ENCODE measurements at places on chromosomes 3 and 15. TPM values are rescaled to one million over a fixed set of nuclear protein-coding genes. Genes with fewer than 3 reads are reported as not detected.

DNA sequence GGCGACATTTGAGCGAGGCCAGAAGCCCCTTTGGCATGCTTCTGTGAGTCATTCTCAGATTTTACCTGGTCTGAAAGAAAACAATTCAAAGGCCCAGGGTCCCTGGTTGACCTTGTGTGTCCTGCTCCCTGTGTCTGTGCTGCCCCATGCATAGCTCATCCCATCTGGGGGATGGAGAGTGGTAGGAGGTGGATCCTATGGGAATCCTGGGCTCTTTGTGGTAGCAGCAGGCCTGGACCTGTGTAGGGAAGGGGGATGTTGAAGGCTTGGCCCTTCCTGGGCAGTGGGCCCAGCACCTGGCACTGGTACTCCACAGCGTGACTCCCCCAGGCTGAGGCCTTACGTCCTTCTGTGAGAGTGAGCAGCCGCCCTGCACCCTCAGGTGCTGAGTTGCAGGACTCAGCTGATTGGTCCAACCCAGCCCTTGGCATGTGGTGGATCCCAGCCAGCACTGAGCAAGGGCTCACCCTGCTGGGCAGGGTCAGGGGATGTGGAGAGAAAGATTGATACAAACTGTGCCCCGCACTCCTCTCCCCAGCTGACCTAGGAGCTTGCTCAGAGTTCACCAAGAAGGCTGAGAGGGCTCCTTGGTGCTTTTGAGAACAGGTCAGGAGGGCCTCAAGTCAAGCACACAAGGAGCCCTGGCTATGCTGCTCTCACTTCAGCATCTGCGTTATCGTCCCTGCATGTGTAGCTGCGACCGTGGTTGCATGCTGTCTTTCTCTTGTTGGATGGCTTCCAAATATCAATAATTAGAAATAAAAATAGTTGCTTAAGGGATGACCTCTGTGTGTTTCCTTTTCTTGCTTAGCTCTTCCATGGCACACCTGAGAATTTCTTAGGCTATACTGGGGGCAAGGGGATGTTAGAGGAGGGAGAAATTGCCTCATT, 21.4 kb upstream of the JMJD7 start:
- no peak for DNase-seq

GRCh38 chr3:55702822-55703221, 215.7 kb upstream of the WNT5A start:
- no peak for DNase-seq

GRCh38 chr3:132785292-132785691, 63.1 kb upstream of the NPHP3 start:
- no peak for DNase-seq

DNA sequence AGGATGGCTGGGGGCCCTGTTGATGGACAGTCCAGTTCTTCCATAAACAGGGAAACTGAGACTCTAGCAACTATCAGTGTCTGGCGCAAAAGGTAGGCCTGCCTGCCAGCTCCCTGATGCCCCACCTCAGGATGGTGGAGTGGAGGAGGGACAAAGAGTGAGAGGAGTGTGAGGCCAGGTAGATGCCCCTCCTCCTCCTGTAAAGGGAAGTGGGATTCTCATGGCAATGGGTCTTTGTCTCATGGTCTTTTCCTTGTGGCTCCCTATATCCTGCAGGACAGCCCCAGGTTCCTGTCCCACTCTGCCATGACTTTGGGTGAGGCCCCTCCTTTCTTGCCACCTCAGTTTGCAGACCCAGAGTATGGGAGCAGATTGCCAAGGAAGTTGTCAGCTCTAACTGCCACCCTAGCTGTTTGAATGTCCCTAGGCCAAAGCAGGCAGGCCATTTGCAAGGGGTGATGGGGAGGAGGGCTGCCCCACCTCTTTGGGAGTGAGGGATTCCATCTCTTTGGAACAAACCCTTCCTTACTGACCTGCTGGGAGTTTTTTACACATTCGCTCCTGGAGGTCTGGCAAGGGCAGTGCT, 2.8 kb upstream of the DNAH1 start:
- no peak for DNase-seq

DNA sequence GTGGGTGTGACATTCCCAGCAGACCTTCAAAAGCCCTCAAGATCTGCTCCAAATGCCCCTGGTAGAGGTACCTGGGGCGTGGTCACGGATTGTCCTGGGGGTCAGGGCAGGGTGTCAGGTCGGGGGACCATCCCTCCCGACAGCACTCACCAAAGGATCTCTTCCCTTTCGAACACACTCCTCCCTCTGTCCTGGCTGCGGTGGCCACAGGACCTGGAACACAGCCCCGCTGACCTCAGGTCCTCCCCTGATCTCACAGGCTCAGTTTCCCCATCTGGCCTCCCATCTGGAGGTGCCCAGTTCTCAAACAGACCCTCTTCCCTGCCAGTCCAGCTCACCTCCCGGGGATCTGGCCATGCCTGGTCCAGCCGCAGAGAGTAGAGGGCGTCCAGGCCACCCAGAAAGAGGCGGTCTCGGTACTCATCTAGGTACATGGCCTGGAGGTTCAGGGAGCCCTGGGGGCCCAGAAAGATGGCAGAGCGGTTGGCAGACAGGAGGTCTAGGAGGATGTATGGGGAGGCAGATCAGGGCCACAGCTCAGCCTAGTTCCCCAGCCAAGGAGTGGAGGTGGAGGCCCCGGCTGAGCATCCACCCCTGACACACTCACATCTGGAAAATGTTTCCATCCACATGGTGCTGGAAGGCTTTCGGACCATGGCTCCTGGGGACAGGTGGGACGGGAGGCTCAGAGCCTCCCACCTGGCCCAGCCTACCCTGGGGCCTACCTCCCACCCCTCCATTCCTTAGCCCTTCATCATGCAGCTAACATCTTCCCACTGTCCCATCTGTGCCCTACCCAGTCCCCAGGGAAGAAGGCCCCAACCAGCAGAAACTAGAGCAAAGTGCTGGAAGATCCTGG, 2.3 kb downstream of the SEMA3G start:
- DNase-seq: no peak

DNA sequence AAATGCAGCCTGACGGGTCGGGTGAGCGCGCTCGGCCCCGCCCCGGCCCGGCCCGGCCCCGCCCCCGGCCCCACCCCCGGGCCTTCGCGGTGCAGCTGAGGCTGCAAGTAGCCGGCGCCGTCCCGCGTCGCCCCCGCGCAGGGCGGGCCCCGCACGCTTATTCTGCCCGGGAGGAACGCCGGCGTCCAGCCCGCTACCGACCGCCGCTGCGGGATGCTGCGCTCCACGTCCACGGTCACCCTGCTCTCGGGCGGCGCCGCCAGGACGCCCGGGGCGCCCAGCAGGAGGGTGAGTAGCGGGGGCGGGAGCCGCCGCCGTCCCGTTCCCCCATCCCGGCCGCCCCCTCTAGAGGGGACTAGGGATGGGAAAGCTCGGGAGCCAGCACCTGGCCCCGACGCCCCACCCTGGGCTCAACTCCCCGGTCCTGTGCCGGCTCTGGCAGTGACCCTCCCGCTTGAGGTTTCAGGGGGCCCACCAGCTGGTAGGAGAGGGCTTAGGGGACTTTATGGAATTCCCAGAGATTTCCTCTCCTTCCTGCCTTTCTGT, at the start of gene MYZAP:
TSS of gene MYZAP (plus strand) at position 83 of the 546 bp plus-strand sequence. CDS start at position 214, 131 bp downstream.
- DNase-seq: peak; percentile 55

DNA sequence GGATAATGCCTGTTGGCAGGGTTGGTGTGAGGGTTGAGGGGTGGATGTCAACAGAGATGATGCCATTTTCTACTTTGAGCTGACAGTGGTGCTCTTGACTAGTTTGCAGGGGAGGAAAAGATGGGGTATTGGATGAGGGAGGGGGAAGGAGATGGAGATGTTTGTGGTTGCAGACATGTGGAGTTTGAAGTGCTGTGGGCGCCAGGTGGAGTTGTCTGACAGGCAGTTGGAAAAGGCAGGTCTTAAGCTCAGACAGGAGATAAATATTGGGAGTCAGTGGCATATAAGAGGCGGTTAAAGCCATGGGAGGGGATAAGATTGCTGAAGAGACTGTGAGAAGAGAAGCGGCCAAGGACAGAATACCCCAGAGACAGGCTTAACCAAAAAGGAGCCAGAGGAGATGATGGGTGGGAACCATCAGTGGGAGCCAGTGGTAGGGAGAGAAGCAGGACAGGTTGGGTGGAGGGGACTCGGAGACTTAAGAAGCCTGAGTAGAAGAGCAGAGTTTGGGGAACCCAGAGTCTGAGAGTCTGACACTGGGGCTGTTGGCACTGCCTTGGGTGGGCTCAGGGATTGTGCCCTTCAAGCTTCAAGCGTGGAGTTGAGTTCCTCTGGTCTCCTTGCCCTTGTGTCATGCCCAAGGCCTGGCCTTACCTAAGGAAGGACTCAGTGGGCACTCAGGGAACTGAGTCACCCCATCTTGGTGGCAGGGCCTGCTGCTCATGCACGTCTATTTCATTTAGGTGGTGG, 13.9 kb downstream of the COPG1 start:
- DNase-seq: no peak

DNA sequence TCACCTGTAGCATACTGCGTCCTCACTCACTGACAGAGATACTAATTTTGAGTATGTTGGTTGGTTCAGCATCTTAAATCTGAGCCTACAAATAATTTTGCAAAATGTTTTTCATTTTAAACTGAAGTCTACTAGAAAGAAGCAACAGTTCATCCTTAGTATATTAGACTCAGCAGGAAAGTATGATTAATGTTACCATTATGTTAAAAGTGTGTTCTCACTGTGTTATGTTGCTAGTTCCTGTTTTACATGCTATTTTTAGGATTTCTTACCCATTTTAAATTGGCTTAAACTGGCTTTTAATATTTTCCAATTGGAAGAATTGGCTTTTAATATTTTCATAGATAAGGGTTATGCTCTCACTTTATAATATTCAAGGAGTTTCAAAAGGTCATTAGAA, 25.7 kb downstream of the ACKR4 start:
- DNase-seq: no peak

DNA sequence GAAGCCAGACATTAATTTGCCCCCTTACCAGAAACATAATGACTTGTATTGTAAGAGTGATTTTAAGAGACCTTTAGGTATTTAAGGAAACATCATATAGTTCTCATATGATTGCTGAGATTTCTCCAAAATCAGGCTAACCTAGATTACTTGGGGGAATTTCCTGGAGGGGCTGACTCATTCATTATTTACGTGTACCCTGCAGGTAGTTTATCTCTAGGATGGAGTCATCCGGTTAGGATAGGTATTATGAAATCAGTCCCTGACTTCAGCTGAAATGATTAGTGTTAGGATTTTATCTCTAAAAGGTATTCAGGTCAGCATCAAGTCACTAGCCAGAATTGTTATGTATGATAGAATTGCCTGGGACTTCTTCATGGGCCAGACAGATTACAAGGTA, 97.5 kb downstream of the TCF12 start:
- DNase-seq: no peak

DNA sequence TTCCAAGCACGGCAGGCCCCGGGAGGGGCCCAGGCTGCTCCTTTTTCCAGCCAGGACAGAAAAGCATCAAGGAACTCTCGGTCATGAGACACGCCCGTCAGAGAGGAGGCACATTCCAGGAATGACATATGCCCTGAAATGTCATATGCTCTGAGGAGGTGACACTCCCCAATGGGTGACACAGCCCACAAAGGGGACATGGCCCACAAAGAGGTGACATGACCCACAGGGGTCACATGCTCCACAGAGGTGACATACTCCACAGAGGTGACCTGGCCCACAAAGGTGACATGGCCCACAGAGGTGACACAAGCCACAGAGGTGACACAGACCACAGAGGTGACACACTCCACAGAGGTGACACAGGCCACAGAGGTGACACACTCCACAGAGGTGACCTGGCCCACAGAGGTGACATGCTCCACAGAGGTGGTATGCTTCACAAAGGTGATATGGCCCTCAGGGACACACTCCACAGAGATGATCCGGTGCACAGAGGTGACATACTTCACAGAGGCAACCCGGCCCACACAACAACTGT, 79.2 kb downstream of the ABHD5 start:
- peak; percentile 23 for DNase-seq

DNA sequence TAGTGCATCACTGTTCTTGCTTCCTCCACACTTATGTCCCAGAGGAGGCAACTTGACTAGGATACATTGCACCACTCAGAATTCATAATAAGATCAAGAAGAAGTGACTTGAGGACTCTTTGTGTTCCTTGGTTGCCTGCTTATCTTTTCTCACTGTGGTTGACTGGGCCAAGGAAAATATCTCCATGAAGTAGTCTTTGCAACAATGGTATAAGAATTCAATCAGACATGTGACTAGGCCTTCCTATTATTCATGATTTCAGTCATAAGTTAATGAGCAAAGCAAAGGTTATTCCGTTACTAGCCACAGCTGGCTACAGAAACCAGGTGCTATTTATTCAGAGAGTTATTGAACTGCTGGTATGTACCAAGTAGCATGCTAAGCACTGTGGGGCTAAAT, 359.3 kb downstream of the RORA start:
- DNase-seq: no peak

- no peak for DNase-seq
These were observed 45.3 kb downstream of the ROPN1B start for GRCh38 chr3:126014252-126014651.

DNA sequence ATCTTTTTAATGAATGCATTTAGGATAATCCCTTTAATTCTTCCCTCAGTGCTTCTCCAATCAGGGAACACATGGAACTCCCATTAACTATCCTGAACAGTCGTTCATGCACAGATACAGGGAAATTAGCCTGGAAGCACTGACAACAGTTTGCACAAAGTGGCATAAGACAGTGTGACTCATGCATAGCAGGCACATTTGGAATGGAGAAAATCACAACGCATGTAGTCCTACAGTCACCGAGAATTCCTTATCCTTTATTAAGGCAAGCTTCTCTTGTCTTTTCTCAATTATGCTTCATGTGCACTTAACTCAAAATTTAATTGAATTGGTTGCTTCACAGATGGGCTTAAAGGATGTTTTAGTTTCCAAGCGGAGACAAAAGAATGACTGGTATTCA, 155.0 kb upstream of the CRBN start:
- no peak for DNase-seq

GRCh38 chr3:175255698-175256097, 396.6 kb downstream of the NAALADL2 start:
- DNase-seq: no peak

- DNase-seq: no peak
These were observed 19.8 kb downstream of the LARP6 start for GRCh38 chr15:70833861-70834765.

GRCh38 chr15:101309436-101310160, 14.6 kb upstream of the SNRPA1 start:
- DNase-seq: peak; percentile 11

GRCh38 chr3:193688834-193689714, 96.1 kb downstream of the OPA1 start:
- DNase-seq: no peak

DNA sequence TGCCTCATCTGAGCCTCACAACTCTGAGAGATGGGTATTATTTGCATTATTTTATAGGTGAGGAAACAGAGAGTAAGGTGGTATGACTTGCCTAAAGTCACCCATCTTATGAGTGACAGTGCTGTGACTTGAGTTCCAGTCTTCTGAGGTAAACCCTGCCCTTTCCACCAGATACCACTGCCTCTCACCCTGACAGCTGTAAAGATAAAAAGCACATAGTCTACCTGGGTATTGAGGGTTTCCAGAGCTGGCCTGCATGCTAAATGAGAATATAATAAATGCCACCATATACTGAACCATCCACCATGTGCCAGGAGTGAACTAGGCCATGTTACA, 25.6 kb downstream of the RASGRP1 start:
- no peak for DNase-seq

The PRICKLE2 gene
- total RNA-seq: not detected

The TF gene
- 0.15 TPM for total RNA-seq

The GOLGA6B gene
- not detected for total RNA-seq

The SCN11A gene
- total RNA-seq: not detected

The EMC7 gene
- total RNA-seq: 81.8 TPM

The BSN gene
- total RNA-seq: 0.03 TPM

The ANKRD63 gene
- total RNA-seq: not detected

The GALNT15 gene
- not detected for total RNA-seq

The LRRIQ4 gene
- total RNA-seq: not detected

The ACVR2B gene
- 7.0 TPM for total RNA-seq

The ST3GAL6 gene
- not detected for total RNA-seq

The MAP1A gene
- 8.7 TPM for total RNA-seq

The RASSF1 gene
- 160 TPM for total RNA-seq
